M059J (cell line): ENCODE measurements at places on chromosomes 12 and 14.
A peak's percentile ranks its signal among the peaks of the same experiment; 100 is the strongest.

DNA sequence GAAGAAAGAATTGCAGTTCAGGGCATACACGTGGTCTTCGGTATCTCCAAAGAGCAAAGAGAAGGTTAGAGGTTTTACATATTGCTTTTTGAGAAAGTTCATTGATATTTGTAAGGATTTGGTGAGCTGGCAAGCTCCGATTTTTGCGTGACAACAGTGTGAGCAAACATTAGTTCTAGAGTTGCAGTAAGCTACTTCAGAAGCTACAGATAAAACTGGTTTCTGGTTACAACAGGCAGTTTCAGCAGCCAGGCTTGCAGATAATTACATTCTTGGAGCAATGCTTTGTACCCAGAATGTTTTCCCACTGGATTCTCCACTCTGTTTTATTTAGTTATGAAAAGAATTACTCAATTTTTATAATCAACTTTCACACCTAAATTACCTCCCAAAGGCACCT, 28.2 kb downstream of the KLRK1 start:
- DNase-seq = peak; percentile 39

GRCh38 chr12:120925740-120926563, 21.8 kb upstream of the SPPL3 start:
- DNase-seq = no peak

DNA sequence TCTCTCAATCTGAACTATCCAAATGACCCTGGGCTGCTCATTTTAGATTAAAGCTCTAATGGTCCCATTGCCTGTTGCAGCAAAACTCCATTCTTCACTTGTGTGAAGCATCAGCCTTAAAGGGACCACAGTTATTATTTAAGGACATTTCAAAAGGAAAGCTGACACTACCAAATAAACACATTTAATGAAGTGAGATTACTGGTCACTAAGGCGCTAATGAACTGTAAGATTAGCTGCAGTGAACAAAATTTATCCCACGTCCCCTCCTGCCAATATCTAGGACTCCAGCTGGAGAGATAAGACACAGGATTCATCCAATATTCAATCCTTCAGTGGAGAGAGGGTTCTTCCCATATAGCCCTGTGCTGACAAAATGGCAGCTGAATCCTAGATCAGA, 1029.2 kb upstream of the SEL1L start:
- DNase-seq = no peak

- DNase-seq = peak; percentile 34
Observed at GRCh38 chr14:89214221-89214965, 202.6 kb downstream of the FOXN3 start.

DNA sequence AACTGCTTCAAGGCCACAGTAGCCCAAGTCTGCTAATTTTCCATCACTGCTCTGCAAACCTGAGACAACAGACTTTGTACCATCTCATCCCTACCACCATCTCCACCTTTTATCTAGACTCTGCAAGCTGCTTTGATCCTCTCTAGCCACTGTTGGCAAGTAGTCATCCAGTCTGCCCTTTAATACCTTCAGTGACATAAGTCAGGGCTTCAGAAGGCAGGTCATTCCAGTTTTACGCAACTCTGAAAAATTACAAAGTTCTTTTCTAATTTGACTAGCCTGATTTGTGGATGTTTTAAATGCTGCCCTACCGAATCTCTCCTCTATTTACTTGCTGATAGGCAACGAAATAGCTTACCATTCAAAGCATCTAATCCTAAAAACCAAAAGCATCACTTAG, 2.8 kb downstream of the FERMT2 start:
- DNase-seq = no peak

DNA sequence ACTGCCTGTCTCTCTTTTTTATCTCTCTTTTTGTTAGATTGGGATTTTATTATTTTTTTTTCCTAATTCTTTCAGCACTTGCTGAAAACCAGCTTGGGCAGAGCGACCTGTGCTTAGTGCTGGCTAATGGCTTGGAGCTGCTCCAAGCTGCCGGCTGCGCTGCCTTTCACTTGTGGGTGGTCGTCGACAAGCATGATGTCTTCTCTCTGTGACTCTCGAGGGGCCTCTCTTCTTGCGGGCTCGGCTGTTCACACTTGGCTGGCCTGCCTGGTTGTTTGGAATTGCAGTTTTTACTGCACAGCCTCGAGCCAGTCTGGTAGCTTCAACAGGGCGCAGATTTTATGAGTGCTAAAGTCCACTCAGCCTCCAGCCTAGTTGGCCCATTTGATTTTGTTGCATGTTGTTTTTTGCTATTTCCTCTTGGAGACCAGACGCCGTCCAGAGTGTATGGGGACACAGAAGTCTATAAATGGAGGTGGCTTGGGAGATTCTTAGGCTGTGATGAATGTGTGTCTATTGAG, 18.6 kb downstream of the TPCN1 start:
- no peak for DNase-seq

DNA sequence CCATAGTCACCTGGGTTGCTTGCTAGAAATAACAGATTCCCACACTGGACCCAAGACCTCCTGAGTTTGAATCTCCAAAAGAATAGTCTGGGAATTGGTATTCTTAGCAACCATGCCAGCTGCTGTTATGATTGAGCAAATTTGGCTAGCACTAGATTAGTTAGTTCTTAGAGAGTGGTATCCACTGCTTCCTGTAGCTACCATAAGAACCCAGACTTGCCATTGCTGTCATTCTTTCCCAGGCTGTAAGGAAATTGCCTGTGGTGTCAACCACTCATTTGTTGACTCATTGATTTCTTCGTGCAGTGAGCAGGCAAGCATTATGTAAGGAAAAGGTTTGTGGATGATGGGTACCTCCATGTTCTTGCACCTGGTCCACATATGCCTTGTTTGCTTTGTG, 201.8 kb upstream of the RGS6 start:
- peak; percentile 47 for DNase-seq

- peak; percentile 96 for DNase-seq
Observed at GRCh38 chr12:53427905-53428594, 4.4 kb downstream of the AMHR2 start.

DNA sequence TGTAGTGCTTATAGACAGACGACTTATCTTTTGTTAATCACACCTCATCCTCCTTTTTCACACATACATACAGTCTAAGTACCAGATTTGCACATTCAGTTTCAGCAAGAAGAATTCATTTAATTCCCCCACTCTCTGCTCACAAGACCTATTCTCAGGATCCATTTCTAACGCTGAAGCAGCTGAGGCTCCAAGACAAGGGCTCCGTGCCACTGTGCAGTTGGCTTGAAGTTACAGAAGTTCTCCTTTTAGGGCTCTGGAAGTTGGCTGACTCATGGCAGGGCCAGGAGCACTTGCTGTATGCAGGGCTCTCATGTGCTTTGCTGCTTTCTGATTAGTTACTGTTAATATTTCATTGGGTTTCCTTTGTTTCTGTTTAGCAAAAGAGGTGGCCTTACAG, 1566.9 kb upstream of the TMEM132C start:
- DNase-seq = no peak

- no peak for DNase-seq
Observed at GRCh38 chr12:227286-227915, 13.4 kb upstream of the SLC6A12 start.

- no peak for DNase-seq
Observed at GRCh38 chr14:105201156-105201924, 20.2 kb upstream of the NUDT14 start.

DNA sequence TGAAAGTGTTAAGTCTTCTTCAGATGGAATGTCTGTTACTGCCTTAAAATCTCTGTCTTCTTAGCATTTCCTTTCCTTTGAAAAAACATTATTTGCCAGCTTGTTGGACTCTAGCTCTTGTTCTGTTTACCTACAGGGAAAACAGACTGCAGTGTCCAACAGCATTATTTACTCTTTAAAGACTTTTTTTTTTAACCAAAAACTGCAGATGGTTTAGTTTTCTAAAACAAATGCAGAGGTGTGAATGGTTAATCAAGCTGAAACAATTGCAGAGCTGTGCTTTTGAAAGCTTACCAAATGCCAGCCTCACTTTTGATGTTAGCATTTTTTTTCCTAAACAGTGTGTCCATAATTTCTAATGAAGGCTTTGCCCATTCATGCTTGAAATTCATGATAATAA, 323.3 kb downstream of the TMEM117 start:
- no peak for DNase-seq

- peak; percentile 65 for DNase-seq
Observed at GRCh38 chr14:66495218-66496098, 9.3 kb downstream of the CCDC196 start.
